ENCODE measurements at places on chromosomes 4 and X. TPM values are rescaled to one million over a fixed set of nuclear protein-coding genes. Genes with fewer than 3 reads are reported as not detected.

DNA sequence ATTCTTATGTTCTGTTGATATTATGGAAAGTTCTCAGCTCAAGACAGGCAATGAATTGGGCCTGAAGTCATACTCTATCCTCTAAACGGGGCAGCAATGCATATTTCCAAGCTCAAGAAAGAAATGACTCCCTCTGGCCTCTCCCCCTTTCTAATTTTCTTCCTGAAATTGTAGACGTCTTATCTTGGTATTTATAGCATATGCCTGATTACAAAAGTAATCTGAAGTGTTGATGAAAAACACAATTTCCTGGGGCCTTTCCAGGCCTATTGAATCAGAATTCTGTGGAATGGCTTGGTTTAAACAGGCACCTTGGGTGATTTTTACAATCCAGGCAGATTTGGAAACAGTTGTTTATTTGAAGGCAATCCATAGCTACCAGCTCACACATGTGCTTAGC is 21.4 kb upstream of the PGRMC2 start:
- H3K36me3 ChIP-seq, result no peaks in the 10 kb centered on the region
- H3K27ac ChIP-seq, result no peak overlapping the region
- H3K27me3 ChIP-seq, result no peaks in the 10 kb centered on the region
- no peaks in the 10 kb centered on the region for H3K4me1 ChIP-seq
- DNase-seq, result no peak

GRCh38 chr4:171022824-171023230 is 790.4 kb upstream of the GALNTL6 start:
- 0 out of 2 replicates have a peak, but pooled peaks cover 3% of the 10 kb centered on the region for H3K4me1 ChIP-seq
- peaks cover 5% of the 10 kb centered on the region for H3K36me3 ChIP-seq
- H3K4me3 ChIP-seq, result peak overlapping the region; percentile 22
- no peak for DNase-seq
- 0 out of 2 replicates have a peak overlapping the region, but pooled peaks have one; percentile 21 for H3K27ac ChIP-seq

The XIAP gene
- total RNA-seq, result 41.9 TPM

The TRIM61 gene
- 5.0 TPM for total RNA-seq

The GPR119 gene
- total RNA-seq, result not detected

All from H1 (cell line).